ENCODE measurements at places on chromosomes 6 and 20. TPM values are rescaled to one million over a fixed set of nuclear protein-coding genes. Genes with fewer than 3 reads are reported as not detected.
A peak's percentile ranks its signal among the peaks of the same experiment; 100 is the strongest.

HLA-DOB gene
- 5.1 TPM for total RNA-seq

DNA sequence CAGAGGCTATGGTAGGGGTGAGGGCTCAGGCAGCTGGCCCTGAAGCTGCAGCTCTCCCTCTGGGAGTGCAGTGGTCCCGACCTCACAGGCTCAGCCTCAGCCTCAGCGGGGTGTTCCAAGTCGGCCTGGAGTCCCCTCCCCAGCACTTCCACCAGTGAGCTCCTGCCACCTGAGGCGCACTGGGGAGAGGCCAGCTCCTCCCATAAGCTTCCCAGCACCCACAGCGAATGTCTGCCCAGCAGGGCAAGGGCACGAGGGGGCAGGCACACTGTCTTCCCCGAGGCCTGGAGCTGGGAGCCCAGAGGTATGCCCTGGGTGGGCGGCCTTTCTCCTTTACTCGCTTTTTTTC, 53.2 kb upstream of the SLCO4A1 start:
- DNase-seq = no peak

DNA sequence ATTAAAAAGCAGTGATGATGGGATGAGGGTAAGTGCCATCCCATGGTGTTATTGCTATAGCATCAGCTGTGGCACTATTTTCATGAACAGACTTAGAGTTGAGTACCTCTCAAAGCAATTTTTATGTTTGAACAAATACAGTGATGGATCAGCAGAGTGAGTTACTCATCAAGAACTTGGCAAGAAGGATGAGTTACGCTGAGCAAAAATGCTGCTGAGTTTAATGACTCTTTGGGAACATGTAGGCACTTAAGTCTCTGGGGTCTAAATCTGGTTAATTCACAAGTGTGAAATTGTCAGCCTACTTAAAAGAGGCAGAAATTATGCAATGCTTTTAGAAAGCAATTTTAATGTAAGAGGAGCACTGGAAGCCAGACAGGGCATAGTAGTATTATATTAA, 78.5 kb upstream of the AHI1 start:
- DNase-seq = no peak

DNA sequence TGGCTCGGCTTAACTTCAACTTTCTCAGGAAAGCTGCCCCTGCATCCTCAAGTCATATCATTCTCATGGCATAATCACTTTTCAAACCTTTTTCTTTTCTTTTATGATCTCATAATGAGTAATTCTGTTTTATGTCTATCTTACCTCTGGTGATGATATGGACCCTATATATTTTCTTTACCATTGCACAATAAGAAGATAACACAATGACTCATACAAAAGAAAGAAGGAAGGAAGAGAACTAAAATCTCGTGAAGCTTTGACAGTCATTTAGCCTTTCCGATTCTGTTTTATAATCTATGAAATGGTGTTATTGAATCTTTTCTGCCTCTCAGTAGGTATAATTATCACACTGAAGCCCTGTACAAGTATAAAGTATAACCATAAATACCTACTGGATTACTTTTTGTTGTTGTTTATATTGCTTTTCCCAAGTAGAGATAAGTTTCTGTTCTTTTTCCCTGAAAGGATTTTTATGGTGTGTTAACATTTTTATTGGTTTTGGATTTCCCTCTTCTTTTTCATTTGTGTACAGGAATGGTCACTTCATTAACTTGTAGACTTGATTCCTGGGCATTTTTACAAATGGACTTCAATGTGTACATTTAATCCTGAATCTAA, 300.9 kb downstream of the LAMA2 start:
- DNase-seq = no peak

FOXQ1 gene
- not detected for total RNA-seq

DNA sequence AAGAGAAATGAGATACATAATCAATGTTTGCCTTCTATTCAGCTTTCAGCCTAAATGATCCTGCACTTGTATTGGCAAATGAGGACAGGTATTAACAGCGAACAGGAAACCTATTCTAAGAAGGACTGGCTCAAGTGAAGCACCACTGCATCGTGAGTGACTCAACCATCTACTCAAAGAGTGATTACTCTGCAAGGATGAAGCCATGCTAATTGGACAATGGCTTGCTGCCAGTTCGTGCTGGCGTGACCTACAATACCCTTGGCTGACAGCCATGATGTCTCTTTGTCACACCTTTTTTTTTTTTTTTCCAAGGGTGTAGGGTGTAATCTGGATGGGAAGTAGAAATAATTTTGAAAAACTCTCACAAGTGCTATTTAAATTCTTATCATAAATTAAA, 104.9 kb downstream of the GJA10 start:
- peak; percentile 89 for DNase-seq

DNA sequence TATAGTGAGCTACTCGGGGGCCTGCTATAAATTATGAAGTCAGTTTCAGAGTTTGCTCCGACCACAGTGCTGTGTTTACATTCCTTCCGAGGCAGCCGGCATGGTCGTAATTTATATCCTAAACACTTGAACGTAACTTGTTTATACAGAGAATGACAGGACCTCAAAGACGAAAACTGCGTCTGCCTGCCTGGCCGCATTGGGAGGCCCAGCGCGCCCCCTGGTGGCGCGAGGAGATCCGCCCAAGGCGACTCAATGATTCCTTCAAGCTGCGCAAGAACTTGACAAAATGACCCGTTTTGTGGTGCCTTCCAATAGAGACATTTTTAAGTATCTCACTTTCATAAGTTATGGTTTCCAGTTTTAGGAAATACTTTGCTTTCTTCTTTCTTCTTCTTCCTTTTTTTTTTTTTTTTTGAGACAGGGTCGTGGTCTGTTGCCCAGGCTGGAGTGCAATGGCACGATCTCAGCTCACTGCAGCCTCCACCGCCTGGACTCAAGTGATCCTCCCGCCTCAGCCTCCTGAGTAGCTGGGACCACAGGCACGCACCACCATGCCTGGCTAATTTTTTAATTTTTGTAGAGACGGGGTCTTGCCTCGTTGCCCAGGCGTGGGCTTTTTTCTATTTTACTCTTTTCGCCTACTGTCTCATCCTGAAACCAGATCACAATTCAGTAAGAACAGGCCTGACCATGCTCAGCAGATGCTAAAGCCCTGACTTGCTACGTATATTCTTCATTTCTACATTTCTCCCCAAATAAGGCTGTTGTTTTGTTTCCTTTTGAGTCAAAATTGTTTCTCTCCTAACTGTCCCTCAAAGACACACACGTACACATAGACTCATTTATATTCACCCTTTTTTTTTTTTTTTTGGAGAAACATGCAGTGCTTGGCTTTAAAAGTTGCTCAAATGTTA, 7.8 kb downstream of the FOXF2 start:
- DNase-seq = no peak

GRCh38 chr6:70839286-70840266, 117.3 kb downstream of the B3GAT2 start:
- no peak for DNase-seq

DYNLT2 gene
- 3.9 TPM for total RNA-seq

DNA sequence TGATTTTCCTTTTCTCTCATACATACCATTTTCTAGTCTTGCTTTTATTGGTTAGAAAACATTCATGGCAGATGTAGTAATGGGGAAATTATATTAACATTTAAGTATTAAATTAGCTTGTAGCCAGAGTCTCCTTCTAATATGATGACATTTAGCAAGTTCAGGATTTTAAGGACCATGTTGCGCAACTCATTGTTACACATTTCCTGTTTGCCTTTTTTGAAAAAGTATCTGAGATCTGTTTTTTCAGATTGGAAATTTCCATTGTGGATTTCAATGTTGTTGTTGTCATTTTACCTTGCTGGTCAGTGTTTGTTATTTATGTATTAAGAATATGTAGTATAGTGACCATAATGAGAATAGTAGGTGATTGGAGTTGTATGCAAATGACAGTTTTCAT, 38.7 kb downstream of the CDKAL1 start:
- DNase-seq = no peak

DNA sequence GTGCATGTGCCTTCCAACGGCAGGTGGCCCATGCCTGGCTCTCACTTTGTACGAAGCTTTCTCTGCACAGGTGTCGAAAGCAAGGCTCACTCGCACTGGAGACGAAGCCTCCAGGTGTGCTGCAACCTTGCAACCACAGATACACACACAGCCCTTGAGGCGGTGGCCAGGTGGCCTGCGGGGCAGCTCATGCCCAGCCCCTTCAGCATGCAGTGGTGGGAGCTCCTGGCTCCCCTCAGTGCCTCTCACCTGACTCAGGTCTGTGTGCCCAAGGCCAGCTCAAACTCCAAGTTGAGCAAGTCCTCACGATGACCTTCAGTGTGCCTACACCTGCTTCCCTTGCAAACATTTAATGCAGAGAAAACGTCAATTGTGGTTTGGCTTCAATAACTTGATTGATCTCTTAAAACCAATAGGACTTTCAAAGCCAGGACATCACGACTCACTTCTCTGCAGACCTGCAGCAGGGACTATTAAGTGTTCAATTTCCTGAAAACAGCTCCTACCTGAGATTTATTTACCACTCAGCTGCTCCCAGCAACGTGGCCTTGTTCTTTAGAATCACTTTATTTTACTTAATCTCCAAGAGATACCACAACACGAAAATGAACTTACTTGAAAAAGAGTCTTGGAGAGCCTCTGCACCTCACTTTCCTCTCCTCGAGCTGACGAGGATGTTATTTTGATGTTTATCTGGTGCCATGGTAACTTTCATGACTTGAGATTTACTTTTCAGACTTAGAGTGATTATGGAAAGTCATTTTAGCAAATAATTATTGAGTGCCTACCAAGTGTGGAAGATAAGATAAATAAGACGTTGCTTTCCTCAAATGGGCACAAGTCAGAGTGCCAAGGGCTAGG, 86.3 kb downstream of the SLC22A23 start:
- no peak for DNase-seq

GRCh38 chr6:142794424-142794823, 150.6 kb downstream of the HIVEP2 start:
- no peak for DNase-seq

DNA sequence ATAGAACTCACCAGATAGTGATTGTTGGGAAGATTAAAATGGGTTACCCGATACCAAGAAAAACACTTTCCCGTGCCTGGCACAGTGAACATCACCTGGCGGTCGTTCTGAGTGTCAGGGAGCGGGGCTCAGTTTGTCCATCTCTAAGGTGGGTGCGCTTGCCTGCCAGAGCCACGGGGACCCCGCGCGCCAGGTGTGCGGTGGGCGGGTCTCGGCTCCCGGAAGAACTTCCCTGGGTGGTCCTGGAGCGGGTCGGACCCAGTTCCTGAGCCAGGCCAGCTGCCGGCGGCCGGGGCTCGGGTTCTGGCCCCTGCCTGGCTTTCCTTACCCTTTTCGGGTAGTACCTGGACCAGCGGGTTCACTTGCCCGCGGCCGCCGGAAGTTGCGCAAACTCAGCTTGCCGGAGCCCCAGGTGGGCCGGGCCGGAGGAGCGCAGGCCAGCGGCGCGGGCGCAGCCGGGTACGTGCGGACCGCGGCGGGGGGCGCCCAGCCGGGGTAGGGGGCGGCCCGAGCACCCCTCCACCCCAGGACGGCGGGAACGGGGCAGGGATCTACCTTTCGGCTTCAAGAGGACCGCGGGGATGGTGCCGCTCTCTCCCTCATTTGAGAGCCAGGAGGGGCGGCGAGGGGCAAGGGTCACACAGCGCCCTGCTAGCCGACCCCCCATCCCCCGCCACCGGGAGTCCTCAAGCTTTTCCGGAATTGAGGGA, 7.5 kb downstream of the FAM110A start:
- DNase-seq = peak; percentile 84

GRCh38 chr20:3744037-3744436, 11.6 kb downstream of the HSPA12B start:
- DNase-seq = no peak

DNA sequence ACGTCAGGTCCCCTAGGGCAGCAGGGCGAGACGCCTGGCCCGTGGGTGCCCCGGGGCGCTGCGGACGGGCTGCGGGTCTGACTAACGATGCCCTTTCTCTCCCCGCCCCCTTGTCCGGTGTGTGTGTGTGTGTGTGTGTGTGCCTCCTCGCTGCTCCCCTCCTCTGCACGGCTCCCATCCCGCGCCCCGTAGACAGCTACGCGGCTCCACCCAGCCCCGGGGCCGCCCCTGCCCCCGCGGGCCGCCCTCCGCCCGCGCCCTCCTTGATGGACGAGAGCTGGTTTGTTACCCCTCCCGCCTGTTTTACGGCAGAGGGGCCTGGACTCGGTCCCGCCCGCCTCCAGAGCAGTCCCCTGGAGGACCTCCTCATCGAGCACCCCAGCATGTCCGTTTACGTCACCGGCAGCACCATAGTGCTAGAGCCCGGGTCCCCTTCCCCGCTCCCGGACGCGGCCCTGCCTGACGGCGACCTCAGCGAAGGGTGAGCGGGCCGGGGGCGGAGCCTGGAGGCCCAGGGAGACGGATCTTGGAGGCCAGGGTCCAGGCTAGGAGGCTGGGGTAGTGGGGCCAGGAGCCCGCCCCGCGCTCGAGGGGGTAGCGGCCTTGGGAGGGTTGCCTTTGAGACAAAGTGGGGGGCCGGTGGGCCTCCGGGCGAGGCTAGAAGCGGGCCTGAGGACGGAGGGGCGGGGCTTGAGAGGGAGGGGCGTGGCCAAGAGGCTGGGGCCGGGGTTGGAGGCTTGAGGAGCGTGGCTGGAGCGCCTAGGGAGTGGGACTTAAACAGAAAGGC, 5.1 kb downstream of the TP53INP2 start:
- peak; percentile 95 for DNase-seq

DNA sequence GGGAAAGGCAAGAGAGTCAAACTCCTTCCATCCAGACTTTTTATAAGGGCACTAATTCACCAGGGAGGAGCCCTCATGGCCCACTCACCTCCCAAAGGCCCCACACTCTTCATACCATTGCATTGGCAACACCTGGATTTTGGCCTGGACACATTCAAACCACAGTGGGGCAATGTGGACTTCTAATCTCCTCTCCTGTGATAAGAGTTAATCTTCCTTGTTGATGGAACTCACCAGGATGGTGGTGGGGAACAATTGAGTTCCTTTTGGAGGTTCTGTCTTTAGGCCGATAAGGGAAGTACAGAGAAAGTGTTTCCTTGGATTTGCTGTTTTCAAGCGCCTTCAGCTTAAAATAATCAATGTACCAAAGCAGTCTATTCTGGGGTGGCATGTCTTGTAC, 268.7 kb downstream of the CD83 start:
- no peak for DNase-seq

DNA sequence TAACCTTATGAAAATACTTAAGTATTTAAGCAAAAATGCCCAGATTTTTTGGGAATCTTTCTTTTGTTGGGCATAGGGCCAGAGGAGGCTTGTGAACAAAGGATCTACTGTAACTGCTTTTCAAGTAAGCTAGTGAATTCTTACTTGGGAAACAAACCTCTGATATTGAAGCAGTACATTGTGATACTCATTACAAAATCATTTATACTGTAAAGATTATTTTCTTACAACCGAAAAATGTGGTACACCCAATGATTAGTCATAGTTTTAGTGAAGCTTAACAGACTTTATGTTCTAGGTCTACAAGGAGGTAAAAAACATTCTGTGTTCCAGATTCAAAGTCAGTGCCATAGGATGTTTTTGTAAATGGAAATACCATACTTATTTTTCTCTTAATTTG, 272.9 kb upstream of the KCNQ5 start:
- DNase-seq = no peak

OOEP gene
- total RNA-seq = not detected

SAMD5 gene
- 8.8 TPM for total RNA-seq

GRCh38 chr6:144920391-144920961, 635.3 kb downstream of the UTRN start:
- no peak for DNase-seq

ADISSP gene
- 7.4 TPM for total RNA-seq

ZBTB12 gene
- 1.0 TPM for total RNA-seq

GRCh38 chr6:116409756-116410155, 39.0 kb downstream of the DSE start:
- no peak for DNase-seq

GABRR1 gene
- total RNA-seq = not detected

- DNase-seq = no peak
Measured at GRCh38 chr6:162463576-162463975, 264.0 kb downstream of the PRKN start.

CST8 gene
- not detected for total RNA-seq

Data from Peyer's patch (tissue), 4 donors.